EH (cell line): ENCODE measurements at places on chromosomes 4 and X.

DNA sequence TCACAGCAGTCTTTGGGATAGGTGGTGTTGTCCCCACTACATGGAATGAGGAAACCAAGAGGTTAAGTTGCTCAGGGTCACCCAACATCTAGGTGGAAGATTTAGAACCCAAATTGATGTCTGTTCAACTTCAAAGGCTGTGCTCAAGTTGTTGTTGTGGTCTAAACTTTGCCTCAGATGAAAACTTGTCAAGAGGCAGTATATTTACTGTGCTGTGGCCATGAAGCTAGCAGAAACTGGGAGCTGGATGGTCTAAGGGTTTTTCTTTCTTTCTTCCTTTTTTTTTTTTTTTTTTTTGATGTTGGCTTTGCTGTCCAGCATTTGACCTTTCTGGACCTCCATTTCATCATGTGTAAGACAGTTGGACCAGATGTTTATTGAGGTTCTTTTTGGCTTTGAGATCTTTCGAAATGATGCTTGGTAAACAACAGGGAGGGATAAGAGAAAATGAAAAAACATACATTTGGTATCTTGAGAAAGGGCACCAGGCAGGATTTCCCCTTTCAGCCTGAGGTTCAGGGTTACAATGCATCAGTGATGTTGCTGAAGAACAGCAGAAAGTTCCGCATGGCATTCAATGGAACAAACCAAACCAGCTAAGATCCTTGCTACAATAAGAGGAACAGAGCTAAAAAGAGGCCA, 166.2 kb upstream of the RPS6KA3 start:
- no peak for DNase-seq

DNA sequence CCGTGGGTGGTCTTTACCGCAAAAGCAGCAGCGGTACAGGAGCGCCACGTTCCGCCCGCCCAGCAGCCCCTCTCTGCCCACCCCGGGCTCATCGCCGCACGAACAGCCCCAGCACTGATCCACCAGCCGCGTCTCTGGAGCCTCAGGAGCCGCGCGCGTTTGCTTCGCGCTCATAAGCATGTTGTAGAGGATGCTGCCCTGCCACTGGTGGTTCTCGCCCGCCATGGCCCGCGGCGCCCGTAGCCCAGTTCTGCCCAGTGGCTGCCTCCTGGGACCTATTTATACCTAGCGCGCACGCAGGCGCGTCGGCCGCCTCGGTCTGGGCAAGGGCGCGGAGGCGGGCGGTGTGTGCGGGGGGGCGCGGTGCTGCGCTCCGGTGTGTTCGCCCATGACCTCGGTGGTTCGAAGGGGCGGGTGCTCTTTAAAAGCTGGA, at the start of gene NR0B1:
Gene NR0B1, minus strand, starts transcription at position 252 of the 433 bp plus-strand sequence. Its CDS starts 27 bp downstream, at position 225.
- DNase-seq, result no peak

DNA sequence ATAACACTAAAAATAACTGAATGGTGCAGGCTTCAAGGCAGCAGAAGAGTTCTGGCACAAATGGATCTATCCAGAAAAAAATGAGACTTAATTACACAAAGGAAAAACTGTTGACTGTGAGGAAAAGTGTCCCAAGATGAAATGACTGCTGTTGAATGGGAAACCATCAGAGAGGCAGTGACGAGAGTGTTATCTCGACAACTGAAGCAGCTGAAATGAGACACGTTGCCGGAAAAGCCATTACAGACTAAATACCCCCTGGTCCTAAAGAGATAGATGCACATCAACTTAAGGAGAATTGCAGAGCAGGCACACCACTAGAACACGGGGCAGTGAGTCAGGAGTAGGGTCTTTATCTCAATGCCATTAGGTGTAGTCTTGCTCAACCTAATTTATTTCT, 277.8 kb downstream of the DMD start:
- DNase-seq, result no peak

- DNase-seq, result no peak
Observed at GRCh38 chrX:134371133-134371532, 88.8 kb upstream of the HPRT1 start.

DNA sequence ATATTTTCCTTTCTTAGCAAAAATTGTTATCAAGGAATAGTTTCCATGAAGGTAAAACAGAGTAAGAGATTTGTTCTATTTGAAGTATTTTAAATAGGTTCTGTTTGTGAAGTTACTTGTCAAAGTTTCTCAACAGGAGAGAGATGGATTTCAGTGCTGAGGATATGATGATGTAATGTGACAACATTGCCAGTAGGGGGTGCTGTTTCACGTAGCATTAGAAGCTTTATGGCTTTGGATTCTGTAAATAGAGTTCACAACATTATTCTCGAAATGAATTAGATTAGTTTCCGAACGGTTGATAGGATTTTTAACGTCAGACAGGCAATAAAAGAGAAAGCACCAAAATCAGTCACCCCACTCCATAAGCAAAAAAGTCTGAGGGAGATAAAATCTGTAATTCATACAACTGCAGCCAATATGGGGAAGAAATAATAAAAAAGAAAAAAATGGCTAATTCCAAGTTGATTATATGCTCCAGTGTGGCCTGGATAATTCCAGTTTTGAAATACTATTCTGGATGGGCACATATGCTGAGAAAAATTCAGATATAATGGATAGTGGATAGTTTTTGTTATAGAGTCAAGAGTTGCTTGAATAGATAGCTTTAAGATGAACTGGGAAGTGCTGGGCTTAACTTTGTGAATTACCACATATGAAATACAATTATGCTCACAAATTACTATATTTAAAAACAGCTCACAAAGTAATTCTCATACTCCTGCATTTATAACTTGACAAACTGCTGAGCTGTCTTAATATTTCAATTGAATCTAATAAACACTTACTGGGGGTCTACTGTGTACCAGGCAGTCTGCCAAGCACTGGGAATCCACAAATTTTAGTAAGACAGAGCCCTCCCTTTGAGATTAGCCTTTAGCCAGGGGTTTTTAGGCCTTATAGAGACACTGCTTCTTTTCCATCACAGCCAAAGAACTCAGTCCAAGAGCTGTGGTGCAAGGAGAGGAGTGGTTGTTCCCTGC, 109.1 kb downstream of the GPAT3 start:
- peak; percentile 62 for DNase-seq

- DNase-seq, result peak; percentile 2
Observed at GRCh38 chrX:150150076-150150779, 211.9 kb upstream of the EOLA2 start.

GRCh38 chr4:55038176-55038890, 87.1 kb downstream of the KDR start:
- peak; percentile 4 for DNase-seq

DNA sequence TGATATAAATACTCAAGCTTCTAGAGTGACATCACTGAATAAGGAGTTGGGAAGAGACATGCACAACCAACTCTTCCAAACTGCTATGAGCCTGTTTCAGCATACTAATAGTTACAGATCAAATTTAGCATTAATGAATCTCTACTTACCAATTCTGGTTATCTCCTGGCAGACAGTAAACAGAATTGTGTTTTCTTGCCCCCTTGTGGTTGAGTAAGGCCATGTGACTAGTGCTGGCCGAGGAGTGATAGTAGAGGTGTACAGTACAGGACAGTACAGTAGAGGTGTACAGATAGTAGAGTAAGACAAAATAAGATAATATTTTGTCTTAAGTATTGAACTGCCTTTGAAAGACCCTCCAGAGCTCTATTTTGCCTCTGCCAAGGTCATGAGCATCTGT, 681.4 kb downstream of the GABRG1 start:
- no peak for DNase-seq

DNA sequence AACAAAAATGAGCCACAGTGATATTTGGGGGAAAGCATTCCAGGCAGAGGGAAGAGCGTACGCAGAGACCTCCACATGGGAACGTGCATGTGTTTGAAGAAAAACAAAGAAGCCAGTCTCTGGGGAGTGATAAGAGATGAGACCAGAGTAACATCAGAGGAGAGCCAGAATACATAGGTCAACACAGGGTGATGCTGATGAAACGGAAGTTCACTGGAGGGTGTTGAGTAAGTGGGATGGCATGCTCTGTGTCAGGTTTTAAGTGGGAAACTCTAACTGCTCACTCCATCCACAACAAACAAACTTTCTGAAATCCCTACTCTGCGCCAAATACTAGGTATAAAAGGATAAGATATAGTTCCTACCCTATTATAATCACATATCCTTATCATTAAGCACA, 110.0 kb downstream of the ARHGAP6 start:
- peak; percentile 63 for DNase-seq

- no peak for DNase-seq
Observed at GRCh38 chrX:40446921-40447320, 133.8 kb upstream of the ATP6AP2 start.

- DNase-seq, result no peak
Observed at GRCh38 chr4:86302251-86302650, 57.6 kb downstream of the MAPK10 start.

DNA sequence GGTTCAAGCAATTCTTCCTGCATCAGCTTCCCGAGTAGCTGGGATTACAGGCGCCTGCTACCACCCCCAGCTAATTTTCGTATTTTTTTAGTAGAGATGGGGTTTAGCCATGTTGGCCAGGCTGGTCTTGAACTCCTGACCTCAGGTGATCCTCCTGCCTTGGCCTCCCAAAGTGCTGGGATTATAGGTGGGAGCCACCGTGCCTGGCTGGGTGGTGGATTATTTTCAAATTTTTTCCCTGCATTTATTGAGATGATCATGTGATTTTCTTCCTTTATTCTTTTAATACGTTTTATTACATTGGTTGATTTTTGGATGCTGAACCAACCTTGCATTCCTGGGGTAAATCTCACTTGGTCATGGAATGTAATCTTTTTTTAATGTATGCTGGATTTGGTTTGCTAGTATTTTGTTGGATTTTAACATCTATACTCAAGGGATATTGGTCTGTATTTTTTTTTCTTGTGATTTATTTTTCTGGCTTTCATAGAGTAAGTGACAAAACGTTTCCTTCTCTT, 30.9 kb downstream of the BMP2K start:
- no peak for DNase-seq

DNA sequence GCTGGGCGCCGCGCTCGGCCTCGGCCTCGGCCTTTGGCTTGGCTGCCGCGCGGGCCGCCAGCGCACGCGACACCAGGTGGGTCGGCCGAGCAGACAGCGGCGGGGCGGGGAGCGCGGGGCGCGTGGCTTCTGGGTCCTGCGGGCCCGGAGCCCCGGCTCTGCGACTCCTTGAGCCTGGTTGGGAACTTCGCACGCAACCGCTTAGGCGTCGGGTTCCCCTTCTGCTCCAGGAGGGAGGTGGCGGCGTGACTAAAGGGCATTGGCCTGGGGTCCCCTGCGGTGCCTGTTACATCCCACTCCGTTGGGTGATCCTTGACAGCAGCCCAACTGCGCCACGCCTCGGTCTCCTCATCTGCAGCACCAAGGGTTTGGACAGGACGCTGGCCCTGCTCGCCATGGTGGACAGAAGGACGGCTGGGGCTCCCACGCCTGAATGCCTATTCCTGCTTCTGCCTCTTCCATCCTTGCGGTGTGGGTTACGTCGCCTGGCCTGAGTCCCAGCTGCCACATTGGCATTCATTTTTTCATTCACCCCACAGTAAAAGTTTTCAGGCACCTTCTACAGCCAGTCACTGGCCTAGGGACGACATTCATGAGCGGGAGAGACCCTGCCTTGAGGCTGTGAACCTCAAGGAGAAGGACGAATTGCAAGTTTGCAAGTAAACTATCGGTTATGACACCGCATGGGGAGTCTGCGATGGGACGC, 631 bp downstream of the EVC start:
- peak; percentile 73 for DNase-seq

DNA sequence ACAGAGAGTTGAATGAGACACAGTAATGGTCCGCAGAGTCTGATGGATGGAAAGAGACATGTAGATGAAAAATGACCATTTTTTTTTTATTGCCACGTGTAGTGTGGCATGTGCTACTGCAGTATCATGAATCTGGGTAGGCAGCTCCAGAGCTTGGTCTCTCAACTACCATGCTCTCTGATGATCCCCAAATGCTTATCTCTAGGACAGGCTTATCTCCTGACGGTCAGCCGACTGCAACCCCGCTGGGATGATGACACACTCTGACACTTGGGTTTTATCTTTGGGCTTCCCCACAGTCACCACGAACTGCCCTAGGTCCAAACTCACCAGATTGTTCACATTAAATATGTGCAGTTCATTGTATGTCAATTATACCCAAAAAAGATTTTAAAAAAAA, 239.7 kb downstream of the QDPR start:
- peak; percentile 7 for DNase-seq

GRCh38 chr4:26356081-26356501, 35.3 kb downstream of the RBPJ start:
- no peak for DNase-seq

DNA sequence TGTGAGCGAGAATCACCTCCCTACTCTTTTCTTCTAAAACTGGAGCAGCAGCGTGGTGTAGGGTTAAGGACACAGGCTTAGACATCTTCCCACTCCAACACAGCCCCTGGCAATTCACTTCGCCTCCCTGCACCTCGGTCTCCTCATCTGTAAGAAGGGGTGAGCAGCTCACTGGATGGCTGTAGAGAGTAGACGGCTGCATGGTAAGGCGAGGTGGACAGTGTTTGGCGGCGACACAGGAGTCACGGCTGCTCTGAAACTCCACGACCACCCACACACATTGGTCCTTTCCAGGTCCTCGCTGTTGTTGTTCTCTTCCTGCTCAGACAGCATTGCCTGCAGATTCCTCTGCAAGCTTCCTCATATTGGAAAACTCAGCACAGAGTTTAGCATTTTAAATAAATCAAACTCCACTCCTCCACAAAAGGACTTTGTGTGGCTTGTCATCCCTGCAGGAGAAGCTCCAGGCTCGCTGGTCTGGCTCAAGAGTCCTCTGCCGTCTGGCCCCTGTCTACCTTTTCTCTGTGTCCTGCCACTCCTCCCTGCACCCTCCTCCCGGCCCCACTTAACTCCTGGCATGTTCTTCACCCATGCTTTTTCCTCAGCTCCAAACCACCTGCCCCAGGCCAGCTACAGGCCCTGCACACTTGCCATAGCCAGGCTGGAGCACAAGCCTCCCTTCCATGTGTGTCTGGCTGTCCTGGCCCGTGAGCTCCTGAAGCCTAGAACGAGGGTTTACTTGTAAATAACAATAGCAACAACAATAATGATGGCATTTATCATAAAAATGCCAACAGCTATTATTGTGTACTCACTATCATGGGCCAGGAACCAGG, 41.3 kb upstream of the CRMP1 start:
- DNase-seq, result no peak

DNA sequence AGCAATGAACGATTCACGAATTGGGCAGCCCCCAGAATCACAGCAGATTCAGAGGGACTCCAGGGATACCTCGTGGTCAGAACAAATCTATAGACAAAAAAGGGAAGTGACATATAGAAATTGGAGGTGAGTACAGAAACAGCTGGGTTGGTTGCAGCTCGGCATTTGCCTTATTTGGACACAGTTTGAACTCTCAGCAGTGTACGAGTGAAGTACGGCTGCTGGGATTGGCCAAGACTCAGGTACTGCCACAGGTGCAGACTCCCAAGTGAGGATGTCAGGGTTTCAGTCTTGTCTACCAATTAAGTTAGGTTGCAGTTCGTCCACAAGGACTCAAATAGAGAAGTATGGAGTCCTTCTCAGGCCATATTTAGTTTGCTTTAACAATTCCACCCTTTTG, 28.2 kb downstream of the HTT-AS start:
- DNase-seq, result no peak

GRCh38 chr4:100188829-100189228, 1.4 kb downstream of the DDIT4L start:
- DNase-seq, result no peak
